Endothelial cell of umbilical vein (primary cell): ENCODE measurements at places on chromosomes 6 and 20. TPM values are rescaled to one million over a fixed set of nuclear protein-coding genes. Genes with fewer than 3 reads are reported as not detected.

GRCh38 chr20:39111359-39112177, 149.4 kb downstream of the DHX35 start:
- no peaks in the 10 kb centered on the region for H3K36me3 ChIP-seq
- peaks cover 20% of the 10 kb centered on the region for H3K27me3 ChIP-seq
- H3K4me3 ChIP-seq, result no peak overlapping the region
- no peak overlapping the region for H3K27ac ChIP-seq
- DNase-seq, result no peak
- H3K4me1 ChIP-seq, result peaks cover 22% of the 10 kb centered on the region

DNA sequence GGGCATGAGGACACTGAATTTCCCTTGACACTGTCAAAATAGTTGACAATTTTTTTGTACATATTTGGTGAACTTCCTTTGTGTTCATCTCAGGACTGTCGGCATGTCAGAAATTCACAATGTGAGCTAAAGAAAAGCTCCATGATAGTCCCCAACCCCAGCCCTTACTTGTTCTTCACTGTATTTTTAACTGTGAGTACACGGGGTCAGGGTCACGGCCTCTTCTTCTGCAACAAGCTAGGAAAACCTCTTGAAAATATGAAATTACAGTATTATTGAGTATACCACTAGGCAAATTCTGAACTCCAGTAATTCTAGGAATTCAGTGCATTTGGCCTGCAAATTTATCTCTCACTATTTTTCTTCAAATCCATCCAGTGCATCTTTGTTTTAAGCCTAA, 199.4 kb downstream of the SLC24A3 start:
- H3K27ac ChIP-seq, result no peak overlapping the region
- no peaks in the 10 kb centered on the region for H3K27me3 ChIP-seq
- no peak overlapping the region for H3K4me3 ChIP-seq

DNA sequence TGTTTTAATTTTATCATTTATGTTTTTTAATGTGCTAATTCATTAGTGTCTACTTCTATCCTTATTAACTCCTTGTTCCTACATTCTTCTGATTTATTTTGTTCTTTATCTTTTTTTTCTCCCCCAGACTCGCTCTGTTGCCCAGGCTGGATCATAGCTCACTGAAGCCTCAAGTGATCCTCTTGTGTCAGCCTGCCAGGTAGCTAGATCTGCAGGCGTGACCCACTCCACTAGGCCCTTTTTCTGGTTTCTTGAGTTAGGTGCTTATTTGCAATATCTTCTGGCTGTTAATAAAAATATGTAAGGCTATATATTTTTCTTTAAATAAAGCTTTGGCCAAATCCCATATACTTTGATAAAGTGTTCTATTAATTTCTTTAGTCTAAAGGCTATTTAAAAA, 2.8 kb downstream of the TAF11 start:
- no peak overlapping the region for H3K4me3 ChIP-seq
- no peak overlapping the region for H3K27ac ChIP-seq
- H3K4me1 ChIP-seq, result peaks cover 14% of the 10 kb centered on the region
- peaks cover 5% of the 10 kb centered on the region for H3K36me3 ChIP-seq

Gene PHF10
- total RNA-seq, result 62.4 and 62.6 TPM in 2 replicates

Gene PRDM1
- 2.7 and 4.8 TPM in 2 replicates for total RNA-seq

- peak; percentile 10 for DNase-seq
- no peaks in the 10 kb centered on the region for H3K4me1 ChIP-seq
- no peak overlapping the region for H3K4me3 ChIP-seq
- H3K27ac ChIP-seq, result no peak overlapping the region
- no peaks in the 10 kb centered on the region for H3K27me3 ChIP-seq
- H3K36me3 ChIP-seq, result no peaks in the 10 kb centered on the region
Measured at GRCh38 chr6:163745536-163746400, 331.2 kb downstream of the QKI start.

Gene FRMD1
- total RNA-seq, result not detected in 2 replicates

Gene HLA-DRB5
- total RNA-seq, result not detected in 2 replicates

- no peak overlapping the region for H3K4me3 ChIP-seq
- H3K4me1 ChIP-seq, result no peaks in the 10 kb centered on the region
- H3K27me3 ChIP-seq, result no peaks in the 10 kb centered on the region
- no peaks in the 10 kb centered on the region for H3K36me3 ChIP-seq
- no peak for DNase-seq
- no peak overlapping the region for H3K27ac ChIP-seq
Measured at GRCh38 chr6:139278190-139278589, 13.6 kb downstream of the TXLNB start.

Gene HLA-DOA
- total RNA-seq, result not detected in 2 replicates

Gene MAN1A1
- total RNA-seq, result 12.9 and 13.3 TPM in 2 replicates

DNA sequence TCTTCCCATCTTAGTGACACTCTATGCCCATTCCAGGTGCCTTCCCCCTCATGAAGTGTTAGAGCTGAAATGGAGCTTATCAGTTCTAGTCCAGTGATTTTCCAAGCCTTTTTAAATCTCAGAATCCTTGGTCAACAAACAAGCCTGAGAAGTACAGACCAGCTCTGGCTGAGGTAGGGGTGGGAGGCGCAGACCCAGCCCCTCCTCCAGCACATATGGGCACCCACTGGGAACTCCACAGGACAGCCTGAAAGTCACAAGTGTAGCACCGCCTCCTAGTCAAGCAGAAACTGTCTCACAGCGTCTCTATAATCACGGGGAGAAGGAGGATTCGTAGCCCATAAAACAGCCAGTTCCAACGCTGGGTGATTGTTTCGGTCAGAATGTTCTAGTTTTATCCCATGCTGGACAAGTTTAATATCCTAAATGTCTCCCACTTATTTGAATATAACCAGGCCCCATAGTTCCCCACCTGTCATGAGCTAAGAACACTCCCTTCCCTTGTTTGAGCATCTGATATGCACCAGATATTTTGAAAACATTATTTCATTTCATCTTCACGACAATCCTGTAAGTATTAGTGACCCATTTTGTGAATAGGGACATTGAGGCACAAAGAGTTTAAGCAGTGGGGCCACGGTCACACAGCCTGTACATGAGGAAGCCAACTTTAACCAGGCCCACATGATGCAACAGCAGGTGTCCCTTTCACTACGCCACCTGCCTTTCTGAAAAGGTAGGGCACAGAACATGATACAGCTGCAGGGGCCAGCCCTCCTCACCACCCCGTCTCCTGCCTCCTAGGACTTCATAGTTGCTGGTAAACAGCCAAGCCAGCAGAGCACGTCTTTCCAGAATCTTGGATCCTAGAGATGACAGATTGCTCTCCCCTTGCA, 40.1 kb downstream of the TRAF3IP2 start:
- H3K4me3 ChIP-seq, result no peak overlapping the region
- DNase-seq, result no peak
- no peaks in the 10 kb centered on the region for H3K27me3 ChIP-seq
- peaks cover 52% of the 10 kb centered on the region for H3K4me1 ChIP-seq
- peak overlapping the region; percentile 94 for H3K27ac ChIP-seq
- peaks cover 8% of the 10 kb centered on the region for H3K36me3 ChIP-seq

GRCh38 chr20:47614703-47615309, 113.1 kb downstream of the NCOA3 start:
- H3K27ac ChIP-seq, result no peak overlapping the region
- peaks cover 15% of the 10 kb centered on the region for H3K4me1 ChIP-seq
- no peaks in the 10 kb centered on the region for H3K36me3 ChIP-seq
- H3K27me3 ChIP-seq, result no peaks in the 10 kb centered on the region
- no peak for DNase-seq

DNA sequence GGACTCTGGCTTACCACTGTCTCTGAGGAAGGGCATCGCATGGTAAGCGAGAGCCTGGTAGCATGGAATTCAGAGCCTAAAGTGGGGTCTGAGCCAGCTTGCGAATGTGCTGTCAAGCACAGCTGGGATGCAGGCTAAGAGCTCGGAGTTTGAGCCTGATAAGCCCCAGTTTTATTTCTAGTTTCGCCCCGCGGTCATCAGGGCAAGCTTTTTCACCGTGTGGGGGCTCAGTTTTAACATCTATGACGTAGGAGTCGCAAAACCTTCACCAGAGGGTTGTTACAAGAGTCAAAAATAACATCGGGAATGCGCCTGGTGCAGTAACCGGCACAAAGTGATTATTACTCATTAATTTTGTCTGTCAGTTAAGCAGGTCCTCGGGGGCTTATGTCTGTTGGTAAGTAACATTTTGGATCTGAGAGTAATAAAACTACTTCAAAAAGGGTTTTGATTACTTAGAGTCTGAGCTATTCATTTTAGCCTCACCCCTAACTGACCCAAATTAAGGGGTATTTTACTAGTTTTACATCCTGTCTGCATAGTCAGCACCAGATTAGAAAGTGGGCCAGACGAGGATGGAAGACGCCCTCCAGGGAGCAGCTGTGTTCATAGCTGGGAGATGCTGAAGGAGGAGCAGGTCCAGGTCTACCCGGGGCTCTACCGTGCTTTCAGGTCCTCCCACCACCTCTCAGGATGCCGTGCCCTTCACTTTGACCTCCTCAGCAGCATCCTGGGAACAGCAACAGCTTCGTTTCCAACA, 29.7 kb downstream of the SLC22A23 start:
- no peaks in the 10 kb centered on the region for H3K36me3 ChIP-seq
- no peak overlapping the region for H3K4me3 ChIP-seq
- H3K4me1 ChIP-seq, result peaks cover 14% of the 10 kb centered on the region
- no peak for DNase-seq
- H3K27me3 ChIP-seq, result peaks cover 1% of the 10 kb centered on the region
- H3K27ac ChIP-seq, result no peak overlapping the region
